ENCODE measurements at places on chromosomes 11 and 22.

GRCh38 chr11:129034001-129034400 is 91.3 kb upstream of the TP53AIP1 start:
- no peak for DNase-seq

DNA sequence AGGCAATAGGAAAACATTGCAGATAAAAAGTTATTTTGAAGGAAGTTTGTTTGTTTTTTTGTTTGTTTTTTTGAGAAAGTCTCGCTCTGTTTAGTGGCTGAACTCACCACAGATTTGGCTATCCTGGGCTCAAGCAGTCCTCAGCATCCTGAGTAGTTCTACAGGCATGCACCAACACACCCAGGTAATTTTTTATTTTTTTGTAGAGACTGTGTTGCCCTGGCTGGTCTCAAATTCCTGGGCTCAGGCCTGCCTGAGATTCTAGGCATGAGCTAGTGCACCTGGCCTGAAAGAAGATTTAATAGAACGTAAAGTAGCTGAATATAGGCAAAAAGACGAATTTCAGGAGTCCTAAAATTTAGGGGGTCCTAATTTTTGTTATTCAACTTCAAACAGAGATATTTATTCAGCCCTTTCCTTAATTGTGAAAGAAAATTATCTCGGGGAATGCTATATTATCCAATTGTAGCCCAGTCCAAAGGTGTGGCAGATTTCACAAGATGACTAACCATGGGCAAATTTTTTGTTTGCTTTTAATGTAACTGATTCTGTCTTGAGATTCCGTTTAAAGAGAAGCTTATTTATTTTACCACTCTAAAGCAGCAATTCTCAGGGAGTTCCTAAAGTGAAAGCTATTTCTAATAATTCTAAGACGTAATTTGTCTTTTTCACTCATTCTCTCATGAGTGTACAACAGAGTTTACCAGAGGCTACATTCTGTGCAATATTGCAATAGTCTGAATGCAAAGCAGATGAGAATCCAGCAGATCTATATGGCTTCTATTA is 940 bp downstream of the IL18 start:
- no peak for DNase-seq

DNA sequence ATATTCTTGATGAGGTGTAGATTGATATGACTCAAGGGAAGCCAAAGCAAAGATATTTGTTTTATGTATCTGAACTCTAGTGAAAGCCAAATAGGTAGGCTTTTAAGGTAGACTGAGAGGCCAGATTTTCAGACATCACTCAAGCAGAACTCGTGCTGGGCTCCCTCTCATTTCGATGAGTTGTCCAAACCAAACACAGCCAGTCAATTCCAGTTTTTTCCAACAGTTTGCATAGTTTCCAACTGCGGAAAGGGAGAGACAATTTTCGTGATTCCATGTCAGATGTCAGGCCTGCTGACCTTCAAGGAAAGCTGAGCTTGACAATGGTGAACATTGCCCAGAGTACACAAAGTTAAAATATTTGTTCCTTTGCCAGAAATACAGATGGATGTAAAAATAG is 110.9 kb upstream of the MPPED2 start:
- no peak for DNase-seq

GRCh38 chr11:2709429-2709828 is 9.6 kb upstream of the KCNQ1OT1 start:
- DNase-seq, result no peak

Measured in suprapubic skin (tissue), 4 donors.